ENCODE measurements at places on chromosomes 4 and X.
A peak's percentile ranks its signal among the peaks of the same experiment; 100 is the strongest.

DNA sequence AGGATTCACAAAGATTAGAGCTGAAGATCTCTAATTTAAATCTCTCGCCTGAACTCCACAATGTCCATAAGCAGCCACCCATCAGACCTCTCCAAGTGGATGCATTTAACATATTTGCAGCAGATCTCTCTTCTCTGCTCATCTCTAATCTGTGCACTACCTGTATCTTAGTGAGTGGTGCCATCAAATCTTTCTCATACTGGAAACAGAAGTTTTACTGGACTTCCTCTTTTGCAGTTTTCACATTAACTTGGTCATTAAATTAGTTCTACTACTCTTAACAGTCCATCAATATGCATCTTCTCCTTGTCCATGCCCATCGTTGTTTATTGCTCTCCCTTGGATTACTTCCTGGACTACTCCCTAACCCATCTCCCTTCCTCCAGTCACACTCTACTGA lies 488.5 kb downstream of the IL15 start:
- DNase-seq: no peak

DNA sequence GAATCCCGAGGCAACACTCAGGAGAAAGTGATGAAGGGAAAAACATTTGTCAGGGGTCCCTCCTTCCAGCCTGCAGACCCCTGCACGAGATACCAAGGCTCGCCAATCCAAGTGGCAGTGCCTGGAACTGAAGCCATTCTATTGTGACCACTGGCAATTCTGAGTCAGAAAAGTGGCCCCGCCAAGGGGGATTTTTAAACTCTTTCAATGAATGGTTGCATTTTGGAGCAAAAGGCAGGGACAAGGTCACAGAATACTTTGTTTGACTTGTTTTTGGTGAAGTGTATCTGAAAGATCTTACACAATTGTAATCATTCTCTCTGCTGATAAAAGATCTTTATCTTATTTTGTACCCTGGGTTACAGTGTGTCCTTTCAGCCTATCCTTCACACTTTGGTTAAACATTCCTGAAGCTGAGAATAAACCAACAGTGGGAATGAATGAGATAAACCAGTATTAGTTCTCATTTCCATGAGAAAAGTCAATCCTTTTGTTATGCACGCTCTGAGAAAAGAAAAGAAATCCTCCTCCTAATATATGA lies 115.9 kb upstream of the PDLIM3 start:
- DNase-seq: no peak

- DNase-seq: no peak
Observed at GRCh38 chr4:98113012-98113411, 30.3 kb downstream of the STPG2 start.

DNA sequence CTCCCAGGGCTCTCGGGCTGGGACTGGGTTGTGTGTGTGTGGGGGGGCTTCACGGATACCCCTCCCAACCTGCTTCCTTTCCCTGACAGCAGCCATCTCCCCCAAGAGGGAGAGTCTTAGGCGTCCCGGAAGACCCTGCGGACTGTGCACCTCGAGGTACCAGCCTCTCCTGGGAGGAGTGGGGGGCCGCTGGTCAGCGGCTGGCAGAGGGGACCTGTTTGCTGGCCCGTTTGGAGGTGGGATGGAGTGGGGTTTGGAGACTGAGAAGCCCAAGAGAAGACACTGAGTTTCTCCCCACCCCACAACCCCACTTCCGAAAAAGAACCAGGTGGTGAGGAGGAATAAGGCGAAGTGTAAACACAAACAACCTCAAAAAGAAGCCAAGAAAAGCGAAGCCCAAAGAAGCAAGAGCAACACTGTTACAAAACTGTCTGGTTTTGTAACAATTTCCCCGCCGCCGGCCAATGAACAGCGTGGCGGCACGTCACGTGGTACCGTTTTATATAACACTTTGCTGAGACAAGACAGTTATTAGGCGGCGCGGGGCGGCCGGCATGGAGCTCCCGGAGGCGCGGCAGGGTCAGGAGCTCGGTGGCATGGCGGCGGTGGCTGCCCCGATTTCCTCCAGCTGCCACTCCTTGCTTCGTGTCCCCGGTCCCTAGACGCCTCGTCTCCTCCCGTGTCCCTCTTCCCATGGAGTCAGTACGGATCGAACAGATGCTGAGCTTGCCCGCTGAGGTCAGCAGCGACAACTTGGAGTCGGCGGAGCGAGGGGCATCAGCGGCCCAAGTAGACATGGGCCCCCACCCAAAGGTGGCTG lies at the start of gene LONRF3:
Gene LONRF3, plus strand, starts transcription at position 531 of the 820 bp plus-strand sequence. Its CDS starts 163 bp downstream, at position 694.
- DNase-seq: no peak

DNA sequence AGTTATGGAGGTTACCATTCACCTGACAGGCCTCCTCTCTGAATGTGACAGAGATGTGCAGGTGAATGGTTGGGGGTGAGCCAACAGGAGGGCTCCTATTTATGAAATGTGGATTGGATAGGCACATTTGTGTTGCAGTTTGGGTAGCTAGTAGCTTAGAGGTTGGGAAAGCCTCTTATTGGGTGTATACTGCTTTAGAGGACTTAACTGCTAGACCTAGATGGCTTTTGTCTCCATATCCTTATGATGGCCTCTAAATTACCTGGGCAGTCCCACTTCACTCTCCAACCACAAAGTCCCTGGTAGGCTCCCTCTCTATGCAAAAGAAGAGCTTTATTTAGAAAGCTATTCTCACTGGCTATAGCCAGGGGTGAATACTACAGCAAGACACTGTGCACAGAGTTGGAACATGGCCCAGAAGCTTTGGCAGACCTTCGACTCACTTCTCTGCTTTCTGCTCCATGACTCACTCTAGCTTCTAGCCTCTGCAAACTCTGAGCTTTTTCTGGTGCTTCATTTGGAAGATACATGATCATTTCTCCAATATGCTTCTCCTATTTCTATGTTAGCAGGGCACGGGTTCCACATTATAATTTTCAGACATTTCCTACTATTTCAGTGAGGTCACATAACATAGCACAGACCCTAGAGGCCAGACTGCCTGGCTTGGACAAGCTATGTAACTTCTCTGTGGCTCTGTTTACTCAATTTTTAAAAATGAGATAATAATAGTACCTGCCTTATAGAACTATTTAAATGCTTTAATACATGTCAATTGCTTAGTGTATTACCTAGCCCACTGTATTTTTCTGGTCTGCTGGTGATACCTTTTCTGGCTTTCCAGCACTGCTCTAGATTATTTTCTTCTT lies 6.0 kb upstream of the VGLL1 start:
- DNase-seq: no peak

DNA sequence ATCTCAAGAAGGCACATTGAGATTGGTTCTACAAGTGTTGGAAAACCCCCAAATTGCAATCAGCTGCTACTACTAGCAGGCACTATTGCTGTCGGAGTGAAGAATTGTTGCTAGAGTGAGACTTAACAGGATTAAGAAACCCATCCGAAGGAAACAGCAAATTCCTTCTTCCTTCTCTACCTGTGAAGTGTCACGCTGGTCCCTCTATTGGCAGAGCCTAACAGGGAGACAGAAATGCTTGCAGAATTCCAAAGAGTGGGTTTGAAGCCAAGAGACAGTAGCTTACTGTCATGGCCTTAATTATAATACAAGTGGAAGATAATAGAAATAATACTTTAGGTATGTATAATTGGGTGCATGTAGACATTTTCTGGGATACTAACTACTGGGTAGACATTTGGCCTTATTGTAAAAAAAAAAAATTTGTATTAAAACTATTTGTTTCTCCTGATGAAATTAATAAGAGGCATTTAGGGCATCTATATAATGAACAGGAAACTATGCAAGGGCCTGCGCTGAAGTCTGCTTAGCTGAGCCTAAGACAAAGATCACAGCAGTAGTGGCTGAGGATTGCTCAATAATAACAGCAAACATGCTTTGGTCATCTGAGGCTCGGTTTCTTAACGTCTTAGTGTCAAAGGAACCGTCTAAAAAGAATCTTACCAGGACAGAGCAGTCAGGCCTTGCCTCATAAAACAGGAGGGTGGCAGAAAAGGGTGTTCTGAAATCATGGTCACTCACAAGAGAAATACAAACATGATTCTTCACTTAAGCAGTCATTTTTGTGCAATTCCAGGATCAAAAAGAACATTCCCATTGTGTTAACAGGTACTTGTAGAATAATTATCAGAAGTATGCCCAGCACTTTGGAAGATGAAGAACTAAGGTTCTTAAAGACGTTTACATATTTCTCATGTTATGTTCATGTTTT lies 40.8 kb downstream of the FAM241A start:
- DNase-seq: no peak

GRCh38 chr4:53481586-53481985 lies 104.1 kb downstream of the FIP1L1 start:
- no peak for DNase-seq

DNA sequence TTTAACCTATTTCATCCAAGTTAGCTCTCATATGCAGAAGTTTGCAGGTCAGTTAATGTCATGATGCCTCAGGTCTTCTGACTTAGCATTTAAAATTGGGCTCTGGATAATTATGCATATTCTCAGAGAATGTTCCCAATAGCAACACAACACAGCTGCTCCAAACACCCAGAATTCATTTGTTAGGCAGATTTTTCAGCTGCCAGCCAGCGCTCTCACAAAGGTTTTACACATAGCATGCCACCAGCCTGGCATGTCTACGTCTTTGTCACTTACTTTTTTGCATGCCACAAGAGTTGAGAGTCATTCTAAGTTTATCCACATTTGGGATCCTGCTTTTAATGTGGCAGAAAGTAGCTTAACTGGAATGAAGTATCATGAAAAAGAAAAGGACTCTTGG lies 84.8 kb downstream of the LIMCH1 start:
- no peak for DNase-seq

DNA sequence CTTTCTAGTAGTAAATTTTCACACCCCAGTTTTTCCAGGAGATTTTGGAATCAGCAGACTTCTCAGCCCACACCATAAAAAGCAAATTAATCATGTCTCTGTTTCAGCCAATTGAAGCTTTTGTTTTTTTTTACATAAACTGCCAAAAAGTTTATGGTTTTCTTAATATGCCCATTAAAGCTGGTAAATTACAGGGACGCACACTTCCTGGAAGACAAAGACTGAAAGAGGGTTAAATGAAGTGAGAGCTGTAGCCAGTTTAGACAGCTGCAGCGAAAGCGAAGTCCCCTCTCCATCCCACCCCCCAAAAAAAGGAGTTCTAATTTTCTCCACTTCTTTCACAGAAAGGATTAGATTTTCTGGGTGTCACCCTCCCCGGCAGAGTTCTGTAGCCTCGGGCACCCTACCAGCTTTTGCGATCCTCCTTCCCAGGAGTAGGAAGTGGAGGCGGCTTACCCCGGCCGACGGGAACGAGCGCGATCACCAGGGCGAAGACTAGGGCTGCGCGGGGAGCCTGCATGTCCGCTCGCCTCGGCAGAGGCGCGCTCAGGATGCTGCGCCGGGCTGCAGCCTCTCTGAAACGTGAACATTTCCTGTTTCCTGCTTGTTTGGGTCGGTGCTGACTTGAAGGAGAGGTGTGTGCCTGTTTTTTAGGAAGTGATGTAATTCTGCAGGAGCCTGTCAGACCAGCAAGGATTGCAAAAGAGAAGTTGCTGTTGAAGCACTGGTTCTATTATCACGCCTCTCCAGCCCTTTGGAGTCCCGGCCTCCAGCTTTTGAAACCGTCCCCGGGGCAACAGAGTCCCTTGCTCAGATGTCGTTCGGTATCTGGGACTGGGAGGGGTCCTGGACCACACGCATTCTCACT lies at the start of gene TMEM154:
Gene TMEM154, minus strand, starts transcription at position 584 of the 868 bp plus-strand sequence. Its CDS starts 64 bp downstream, at position 520.
- DNase-seq: no peak

- DNase-seq: peak; percentile 5
Observed at GRCh38 chr4:9762823-9763475, 18.5 kb upstream of the DRD5 start.

GRCh38 chrX:110477593-110478228 lies 119.1 kb downstream of the RTL9 start:
- DNase-seq: no peak

DNA sequence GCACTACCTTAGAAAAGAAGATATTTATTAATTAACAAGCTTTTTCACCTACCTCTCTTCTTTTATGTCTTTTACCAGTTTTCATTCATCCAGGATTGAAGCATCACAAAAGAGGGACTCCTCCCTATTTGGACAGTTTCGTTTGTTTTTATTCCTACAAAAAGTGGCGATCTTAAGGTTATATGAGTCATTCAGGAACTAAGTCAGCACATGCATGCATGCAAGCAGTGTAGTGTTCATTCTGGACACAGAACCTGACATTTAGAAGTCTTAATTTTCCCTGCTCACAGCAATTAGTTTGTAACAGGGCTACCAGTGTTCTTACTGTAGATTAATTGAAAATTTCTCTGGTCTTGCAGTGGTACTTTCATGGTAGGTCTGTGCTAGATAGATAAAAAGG lies 47.9 kb upstream of the QRFPR start:
- no peak for DNase-seq

DNA sequence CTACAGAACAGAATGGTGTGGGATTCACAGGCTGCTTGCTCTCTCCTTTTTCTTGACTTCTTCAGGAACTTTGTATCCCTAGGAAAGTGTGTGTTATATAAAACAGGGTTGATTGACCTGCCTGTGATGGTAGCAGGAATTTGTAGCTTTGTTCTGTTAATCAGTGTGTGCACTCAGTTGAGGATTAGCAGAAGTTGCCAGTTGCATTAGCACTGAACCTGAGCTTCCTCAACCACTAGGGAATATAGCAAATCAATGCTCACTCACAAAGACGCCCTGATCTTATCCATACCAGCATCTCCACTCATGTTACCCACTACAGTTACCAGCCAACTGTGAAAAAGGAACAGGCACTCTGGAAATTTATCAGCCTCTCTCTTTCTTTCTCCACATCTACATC lies 319.1 kb upstream of the EMCN start:
- DNase-seq: no peak

DNA sequence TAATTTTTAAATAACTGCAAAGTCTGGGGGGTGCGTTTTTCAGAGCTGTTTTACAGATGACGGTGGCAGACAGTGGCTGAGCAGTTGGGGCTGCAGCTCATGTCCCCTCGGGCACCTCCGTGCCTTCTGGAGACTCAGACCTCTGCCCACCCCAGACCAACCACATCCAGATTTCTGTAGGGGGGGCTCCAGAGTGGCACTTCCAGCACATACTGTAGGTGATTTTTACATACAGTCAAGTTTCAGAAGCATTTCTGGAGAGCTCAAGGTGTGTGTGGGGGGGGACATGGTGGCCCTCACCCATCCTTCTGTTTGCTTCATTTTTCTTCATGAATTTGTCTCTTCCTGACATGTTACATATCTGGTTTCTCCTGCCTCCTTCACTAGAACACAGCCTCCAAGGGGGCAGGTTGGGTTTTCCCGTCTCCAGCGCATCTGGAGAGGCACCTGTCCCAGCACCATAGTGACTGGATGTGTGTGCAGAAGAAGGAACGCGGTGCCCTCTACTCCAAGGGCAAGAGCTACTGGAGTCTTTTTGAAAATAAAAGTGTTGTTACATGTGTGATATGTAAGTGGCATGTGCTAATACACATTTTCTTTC lies 37.5 kb downstream of the TMEM271 start:
- DNase-seq: no peak

DNA sequence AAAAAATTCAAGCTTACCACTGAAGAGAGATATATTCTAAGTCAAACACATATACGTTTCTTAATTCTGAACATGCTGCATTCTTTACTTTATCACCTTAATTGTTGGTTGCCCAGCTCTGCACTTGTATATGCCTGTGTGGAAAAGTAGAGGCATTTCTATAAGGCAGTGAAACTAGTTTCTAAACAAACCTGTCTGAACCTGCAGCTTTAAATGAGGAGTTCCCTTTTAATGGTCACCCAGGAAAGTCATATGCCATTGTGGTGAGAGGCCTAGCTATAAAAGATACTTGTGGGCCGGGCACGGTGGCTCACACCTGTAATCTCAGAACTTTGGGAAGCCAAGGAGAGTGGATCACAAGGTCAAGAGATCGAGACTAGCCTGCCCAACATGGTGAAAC lies 147.4 kb upstream of the RXFP1 start:
- DNase-seq: no peak
